Stimulated activated CD8-positive, alpha-beta memory T cell treated with anti-CD3 and anti-CD28 coated beads, Interleukin-15, amount 100 ng/mL, for 4 hours (primary cell): ENCODE measurements at places on chromosomes 4 and X.

DNA sequence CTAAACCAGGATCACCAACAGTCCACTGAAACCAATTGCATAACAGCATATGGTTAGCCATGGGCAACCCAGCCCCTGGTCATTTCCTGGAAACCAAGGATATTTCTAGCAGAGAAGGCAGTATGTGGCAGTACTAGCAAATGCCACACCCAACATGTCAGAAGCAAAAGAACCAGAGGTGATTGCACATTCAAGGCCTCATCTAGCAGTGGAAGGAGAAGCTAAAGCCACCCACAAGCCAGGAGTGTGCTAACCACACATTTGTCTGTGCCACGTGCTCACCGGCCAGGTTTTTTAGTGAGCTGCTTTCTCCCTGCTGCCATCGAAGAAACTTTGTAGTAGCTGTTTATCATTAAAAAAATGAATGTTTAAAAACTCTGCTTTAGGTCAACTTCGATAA is 42.0 kb downstream of the TEC start:
- DNase-seq: no peak

- no peak for DNase-seq
Measured at GRCh38 chr4:6264225-6264540, 5.5 kb upstream of the WFS1 start.

GRCh38 chrX:861921-862320 is 231.3 kb downstream of the SHOX start:
- DNase-seq: no peak

GRCh38 chr4:123987408-123987807 is 590.8 kb downstream of the SPRY1 start:
- no peak for DNase-seq

- DNase-seq: no peak
Measured at GRCh38 chrX:107470198-107470597, 20.7 kb downstream of the FRMPD3 start.

DNA sequence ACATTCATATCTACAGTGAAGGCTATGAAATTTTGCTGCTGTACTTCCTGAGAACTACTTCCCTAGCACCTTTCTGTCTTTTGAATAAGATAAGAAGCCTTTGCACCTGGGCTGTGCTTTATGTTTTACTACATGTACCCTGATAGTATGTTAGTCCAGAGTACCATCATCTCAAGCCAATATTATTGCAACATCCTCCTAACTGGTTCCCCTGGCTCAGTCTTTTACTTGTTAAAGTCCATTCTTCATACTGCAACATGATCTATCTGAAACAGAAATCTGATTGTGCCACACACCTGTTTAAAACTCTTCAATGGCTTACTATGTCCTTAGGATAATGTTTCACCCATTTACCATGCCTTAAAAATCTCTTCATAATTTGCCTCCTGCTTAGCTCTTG is 102.3 kb downstream of the AGTR2 start:
- DNase-seq: no peak

DNA sequence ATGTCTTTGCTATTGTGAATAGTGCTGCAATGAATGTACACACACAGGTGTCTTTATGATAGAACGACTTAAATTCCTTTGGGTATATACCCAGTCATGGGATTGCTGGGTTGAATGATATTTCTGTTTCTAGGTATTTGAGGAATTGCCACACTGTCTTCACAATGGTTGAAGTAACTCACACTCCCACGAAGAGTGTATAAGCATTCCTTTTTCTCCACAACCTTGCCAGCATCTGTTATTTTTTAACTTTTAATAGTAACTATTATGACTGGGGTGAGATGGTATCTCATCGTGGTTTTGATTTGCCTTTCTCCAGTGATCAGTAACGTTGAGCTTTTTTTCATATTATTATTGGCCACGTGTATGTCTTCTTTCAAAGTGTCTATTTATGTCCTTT is 17.6 kb upstream of the DCUN1D4 start:
- no peak for DNase-seq

DNA sequence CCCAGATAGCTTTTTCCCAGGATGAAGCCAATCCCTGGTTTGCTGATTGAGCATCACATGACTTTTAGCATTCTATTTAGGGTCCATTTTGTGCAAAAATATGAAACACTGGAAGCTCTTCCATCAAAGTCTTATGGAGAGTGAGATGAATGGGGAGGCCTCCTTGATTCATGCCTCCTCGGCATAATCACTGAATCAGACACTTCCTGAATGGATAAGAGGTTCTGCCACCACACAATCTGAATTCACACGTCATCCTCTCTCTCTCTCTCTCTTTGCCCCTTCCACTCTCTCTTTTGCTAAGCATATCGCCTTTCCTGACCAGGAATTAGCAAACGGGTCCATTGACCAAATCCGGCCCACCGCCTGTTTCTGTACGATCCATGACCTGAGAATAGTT is 68.7 kb downstream of the CRMP1 start:
- DNase-seq: no peak

GRCh38 chrX:44908153-44908552 is 35.2 kb downstream of the KDM6A start:
- no peak for DNase-seq

DNA sequence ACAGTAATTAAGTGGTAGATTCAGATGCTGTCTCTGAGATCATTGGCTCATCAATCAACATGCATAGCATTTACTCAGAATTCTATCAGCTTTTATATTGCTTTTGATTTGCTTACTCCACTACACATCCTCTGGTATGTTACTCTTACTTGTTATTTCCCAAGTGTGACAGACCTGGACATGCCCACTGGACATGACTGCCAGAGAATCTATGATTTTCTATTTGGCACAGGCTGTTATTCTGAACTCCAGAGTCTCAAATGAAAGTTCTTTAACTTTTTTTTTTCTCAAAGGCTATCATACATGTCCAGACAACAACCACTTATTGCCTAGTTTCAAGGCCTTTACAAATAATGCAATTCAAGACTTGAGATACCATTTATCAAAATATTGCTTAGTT is 116.1 kb upstream of the ARHGAP24 start:
- DNase-seq: no peak

DNA sequence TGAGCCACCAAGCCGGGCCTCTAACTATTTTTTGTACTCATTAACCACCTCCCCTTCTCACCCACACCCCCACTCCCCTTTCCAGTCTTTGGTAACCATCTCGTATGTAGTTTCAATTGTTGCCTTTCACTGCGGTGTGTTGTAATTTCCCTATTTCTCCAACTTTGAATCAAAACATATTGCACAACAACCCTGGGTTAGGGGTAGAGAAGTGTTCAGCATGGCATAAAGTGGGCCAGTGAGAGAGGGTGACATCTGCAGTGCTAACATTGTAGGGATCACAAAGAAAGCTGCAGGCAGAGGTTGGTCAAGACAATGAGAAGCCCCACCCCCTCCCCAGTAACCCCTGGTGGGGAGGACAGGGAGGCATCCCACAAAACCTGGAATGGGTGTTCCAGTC is 92.7 kb downstream of the SPATA18 start:
- DNase-seq: no peak

GRCh38 chrX:129238011-129238410 is 285.3 kb downstream of the SMARCA1 start:
- DNase-seq: no peak

DNA sequence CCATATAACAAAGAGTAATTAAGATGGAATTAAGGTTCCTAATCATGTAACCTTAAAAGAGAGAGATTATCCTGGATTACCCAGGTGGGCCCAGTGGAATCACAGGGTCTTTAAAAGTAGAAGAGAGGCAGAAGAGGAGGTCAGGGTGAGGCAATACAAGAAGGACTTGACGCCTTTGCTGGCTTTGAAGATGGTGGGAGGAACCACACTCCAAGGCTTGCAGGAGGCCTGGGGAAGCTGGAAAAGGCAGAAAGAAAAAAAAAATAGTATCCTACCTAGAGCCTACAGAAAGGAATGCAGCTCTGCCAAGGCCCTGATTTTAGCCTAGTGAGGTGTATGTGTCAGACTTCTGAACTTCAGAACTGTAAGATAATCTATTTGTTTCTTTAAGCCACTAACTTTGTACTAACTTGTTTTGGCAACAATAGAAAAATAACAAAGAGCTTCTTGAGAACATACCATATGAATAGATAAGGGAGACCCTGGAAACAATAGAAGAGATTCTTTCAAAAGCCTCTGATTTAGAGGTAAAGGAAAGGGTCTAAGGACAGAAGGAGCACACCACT is 229.9 kb upstream of the TTC29 start:
- no peak for DNase-seq

- no peak for DNase-seq
Measured at GRCh38 chrX:56233682-56234081, 1.5 kb downstream of the KLF8 start.

GRCh38 chrX:65488495-65488894 is 46.1 kb downstream of the LAS1L start:
- DNase-seq: no peak

- no peak for DNase-seq
Measured at GRCh38 chrX:1222531-1223241, 10.2 kb upstream of the CRLF2 start.

DNA sequence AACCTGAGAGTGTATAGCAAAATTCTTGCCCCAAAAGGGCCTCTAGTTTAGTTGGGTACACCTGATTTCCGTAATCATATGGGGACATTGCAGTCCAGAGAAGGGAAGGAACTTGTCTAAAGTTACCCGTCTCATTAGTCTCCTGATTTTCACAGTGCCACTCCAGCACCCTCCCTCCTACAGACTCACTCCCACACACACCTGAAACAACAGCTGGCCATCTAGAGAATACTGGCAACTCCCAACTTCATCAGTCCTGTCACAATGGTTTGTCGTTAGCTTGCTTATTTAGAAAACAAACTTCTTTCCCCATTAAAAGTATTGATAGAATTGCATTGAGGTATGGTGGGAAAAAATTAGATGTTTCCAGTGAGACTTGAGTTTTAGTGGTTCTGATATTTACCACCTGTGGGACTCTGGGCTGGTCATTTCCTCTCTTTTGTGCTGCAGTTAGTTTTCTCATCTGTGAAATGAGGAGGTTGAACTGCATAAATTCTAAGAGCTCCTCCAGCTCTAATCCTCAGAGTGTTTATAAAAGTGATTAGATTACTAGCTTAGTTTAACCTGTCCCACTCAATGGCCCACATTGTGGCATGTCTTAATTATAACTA is 1.7 kb downstream of the IL13RA1 start:
- DNase-seq: no peak

GRCh38 chr4:128913228-128913627 is 103.7 kb downstream of the JADE1 start:
- DNase-seq: no peak

GRCh38 chrX:39627257-39627656 is 470.5 kb downstream of the BCOR start:
- DNase-seq: no peak

GRCh38 chrX:150879855-150880807 is 18.3 kb downstream of the CD99L2 start:
- DNase-seq: no peak

GRCh38 chr4:42600578-42600977 is 56.3 kb downstream of the ATP8A1 start:
- no peak for DNase-seq
